ENCODE measurements at places on chromosomes 13 and 19.

- no peak for DNase-seq
Observed at GRCh38 chr19:38812841-38813320, at the start of gene LGALS4. Gene LGALS4 (minus strand): TSS chr19:38812945. CDS start chr19:38812886, 59 bp downstream.

DNA sequence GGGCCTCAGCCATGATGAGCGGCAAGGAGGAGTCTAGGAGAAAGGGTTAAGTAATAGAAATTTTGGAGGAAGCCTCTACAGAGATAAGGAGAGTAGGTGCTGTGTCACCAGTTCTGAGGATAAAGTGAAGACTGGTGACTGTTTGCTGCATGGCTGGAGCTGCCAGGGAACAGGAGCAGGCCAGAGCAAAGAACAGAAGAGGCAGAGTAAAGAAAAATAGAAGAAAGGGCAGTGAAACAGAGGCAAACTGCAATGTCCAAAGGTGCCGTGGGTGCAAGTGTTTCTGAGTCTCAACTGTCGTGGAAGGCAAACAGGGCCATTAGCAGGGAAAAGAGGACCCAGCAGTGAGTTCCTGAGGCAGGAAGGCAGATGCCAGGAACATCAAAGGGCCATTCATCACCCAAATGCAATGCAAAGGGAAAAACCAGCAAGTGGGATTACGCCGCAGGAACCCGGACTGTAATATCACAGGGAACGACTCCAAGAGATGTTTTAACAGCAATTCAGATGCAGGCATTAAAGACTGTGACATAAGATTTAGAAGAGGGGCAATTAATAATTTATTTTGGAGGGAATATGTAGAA, 318.3 kb downstream of the FOXO1 start:
- DNase-seq, result no peak

- DNase-seq, result no peak
Observed at GRCh38 chr19:10421240-10422045, 1.1 kb downstream of the PDE4A start.

- DNase-seq, result no peak
Observed at GRCh38 chr19:1767464-1767933, 14.2 kb downstream of the ONECUT3 start.

- no peak for DNase-seq
Observed at GRCh38 chr19:13104360-13104847, 1.7 kb upstream of the LYL1 start.

DNA sequence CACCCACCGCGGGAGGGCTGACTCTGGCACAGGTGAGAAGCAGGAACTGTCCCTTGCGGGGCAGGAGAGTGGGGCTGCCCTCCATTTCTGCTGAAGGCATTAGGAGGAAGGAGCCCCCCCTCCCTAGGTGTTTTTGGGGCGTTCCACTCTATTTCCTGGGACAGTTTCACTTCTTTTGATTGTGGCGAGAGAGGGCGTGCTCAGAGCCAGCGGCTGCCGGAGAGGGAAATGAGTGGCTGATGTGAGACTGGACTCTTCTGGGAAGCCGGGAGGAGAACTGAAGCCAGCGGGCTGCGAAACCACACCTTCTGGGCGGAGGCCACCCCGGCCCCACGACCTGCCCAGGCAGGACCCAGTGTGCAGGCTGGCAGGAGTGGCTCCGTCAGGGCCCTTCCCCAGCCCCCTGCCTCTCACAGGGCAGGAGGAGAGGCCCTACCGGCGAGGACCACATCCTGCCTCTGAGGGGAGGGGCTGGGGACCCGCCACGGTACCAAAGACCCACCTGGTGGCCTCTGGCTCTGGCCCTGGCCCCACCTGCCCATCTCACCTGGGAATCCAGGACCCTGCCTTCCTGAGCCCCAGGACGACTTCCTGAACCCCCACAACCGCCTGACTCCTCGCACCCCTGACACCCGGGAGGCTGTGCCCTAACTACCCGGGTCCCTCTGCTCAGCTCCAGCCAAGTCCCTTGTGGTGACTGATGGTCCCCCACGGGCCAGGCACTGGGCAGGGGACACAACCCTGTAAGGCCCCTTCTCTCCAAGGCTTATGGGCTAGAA, 25.9 kb downstream of the MPND start:
- no peak for DNase-seq

DNA sequence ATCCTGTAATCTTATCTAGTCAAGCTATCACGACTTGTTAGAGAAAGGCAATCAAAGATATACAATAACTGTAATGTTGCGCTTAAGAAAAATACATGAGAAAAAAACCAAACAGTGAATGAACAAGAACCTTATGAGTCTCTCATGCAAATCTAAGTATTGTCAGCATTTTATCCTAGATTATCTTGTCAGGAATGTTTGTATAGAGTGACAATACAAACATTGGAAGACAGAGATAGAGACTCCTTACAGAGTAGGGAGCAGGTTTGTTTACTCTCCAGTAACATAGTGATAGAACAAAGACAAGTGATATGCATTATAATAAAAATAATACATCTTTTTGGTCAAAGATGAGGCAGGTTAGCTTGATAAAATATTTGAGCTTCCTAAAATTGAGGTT, 444.8 kb downstream of the SLITRK5 start:
- no peak for DNase-seq

GRCh38 chr13:30134578-30134977, 172.8 kb downstream of the KATNAL1 start:
- no peak for DNase-seq

All from type B pancreatic cell (in vitro differentiated cells).